ENCODE measurements at places on chromosomes 16 and 17.

DNA sequence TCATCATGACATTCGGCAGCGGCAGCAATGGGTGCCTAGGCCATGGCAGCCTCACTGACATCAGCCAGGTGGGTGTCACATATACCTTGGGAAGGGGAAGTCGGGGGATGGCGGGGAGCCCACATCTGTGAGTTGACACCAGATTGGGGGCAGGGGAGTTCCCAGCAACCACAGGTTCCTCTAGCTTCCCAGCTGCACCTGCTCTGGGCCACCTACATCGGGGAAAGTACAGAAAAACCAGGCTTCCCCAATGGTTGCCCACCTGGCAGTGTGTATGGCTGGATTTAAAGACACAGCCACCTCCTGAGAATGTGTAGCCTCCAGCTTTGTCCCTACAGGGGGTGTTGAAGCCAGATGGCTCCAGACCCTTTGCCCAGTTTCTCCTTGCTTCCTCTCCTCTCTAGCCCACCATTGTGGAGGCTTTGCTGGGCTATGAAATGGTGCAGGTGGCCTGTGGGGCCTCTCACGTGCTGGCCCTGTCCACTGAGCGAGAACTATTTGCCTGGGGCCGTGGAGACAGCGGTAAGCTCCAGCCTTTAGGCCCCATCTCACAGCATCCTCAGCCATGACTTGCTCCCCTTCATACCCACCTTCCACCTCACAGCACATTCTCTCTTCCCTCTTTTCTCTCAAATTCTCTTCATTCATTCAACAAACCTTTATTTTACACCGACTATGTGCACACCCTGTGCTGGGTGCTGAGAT, 5.0 kb upstream of the TRAF4 start:
- peak; percentile 58 for DNase-seq

- DNase-seq = peak; percentile 23
These were observed 3.3 kb downstream of the HOXB2 start for GRCh38 chr17:48541577-48542113.

GRCh38 chr17:65530523-65531255, 30.8 kb downstream of the AXIN2 start:
- DNase-seq = no peak

DNA sequence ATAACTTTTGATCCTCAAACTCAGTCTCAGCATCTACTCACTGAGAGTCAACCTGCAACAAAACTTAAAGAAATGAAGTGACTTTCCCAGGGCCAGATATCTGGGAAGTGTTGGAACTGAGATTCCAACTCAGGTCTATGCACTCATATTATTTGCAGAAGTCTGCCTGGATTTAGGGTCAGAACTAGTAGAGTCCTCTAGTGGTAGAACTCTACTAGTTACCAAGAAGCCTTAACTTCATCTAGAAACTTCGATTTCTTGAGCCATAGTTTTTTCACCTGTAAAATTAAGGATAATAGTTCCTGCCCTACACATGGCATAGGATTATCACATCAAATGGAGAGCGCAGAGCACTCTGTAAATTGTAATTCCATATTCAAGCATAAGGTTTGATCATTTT, 23.4 kb upstream of the KRT24 start:
- DNase-seq = no peak

- no peak for DNase-seq
These were observed 31.4 kb downstream of the HIC1 start for GRCh38 chr17:2086306-2086705.

DNA sequence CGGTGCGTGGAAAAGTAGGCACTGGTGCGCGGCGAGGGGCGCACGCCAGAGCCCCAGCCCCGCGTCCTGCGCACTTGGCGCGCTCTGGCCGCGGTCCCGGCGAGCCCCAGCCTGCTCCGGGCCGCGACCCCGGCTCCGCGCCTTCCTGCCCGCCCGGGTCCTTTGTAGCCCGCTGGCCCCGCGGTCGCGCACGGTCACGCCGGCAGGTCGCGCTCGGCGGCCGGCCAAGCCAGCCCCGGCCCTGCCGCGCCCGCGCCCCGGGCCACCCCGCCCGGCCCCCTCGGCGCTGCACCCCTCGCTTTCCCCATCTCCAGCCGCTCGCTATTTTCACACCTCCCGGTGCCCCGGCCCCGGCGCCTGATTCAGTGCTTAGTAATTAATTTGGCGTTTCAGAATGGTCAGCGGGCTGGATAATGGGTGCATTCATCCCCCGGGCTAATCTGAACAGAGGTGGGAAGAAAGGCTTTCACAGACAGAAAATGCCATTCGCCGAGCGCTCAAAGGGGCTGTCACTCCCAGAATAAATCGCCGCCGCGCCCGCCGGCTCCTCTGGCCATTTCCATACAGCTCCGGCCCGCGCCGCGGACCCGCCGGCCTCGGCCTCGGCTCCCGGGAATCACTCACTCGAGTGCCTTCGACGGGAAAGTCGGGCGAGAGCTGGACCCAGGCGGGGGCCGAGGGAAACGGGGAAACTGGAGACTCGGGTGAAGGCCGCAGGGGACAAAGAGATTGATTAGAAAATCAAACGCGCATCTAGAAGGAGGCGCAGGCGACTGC, 17.8 kb upstream of the NTN1 start:
- DNase-seq = no peak

GRCh38 chr17:10151667-10152496, 46.5 kb downstream of the GAS7 start:
- DNase-seq = no peak

- DNase-seq = no peak
These were observed 226.2 kb downstream of the CCDC182 start for GRCh38 chr17:57518587-57519581.

- no peak for DNase-seq
These were observed 114.8 kb upstream of the FOXF1 start for GRCh38 chr16:86395477-86395876.

All from stimulated activated CD4-positive, alpha-beta T cell treated with anti-CD3 and anti-CD28 coated beads, Interleukin-15, amount 100 ng/mL, for 1 hour (primary cell).